HFFc6 (cell line): ENCODE measurements at places on chromosomes 2 and 18.
A peak's percentile ranks its signal among the peaks of the same experiment; 100 is the strongest.

DNA sequence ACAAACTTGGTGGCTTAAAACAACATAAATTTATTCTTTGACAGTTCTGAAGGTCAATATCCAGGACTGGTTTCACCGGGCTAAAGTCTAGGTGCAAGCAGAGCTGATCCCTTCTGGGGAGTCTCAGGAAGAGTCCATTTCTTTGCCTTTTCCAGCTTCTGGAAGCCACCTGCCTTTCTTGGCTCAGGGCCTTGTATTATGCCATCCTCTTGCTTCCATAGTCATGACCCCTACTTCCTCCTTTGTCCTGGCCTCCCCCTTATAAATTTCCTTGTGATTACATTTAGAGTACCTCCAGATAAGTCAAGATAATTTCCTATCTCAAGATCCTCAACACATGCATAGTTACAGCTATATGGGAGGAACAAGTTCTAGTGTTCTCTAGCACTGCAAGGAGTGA lies 1089.5 kb downstream of the LRP1B start:
- H3K27me3 ChIP-seq: no peaks in the 10 kb centered on the region
- no peaks in the 10 kb centered on the region for H3K36me3 ChIP-seq
- H3K4me3 ChIP-seq: no peak overlapping the region

GRCh38 chr2:85716346-85716914 lies 22.3 kb downstream of the GNLY start:
- no peak for DNase-seq
- H3K27me3 ChIP-seq: peaks cover 6% of the 10 kb centered on the region
- H3K4me1 ChIP-seq: peaks cover 24% of the 10 kb centered on the region
- H3K36me3 ChIP-seq: no peaks in the 10 kb centered on the region

DNA sequence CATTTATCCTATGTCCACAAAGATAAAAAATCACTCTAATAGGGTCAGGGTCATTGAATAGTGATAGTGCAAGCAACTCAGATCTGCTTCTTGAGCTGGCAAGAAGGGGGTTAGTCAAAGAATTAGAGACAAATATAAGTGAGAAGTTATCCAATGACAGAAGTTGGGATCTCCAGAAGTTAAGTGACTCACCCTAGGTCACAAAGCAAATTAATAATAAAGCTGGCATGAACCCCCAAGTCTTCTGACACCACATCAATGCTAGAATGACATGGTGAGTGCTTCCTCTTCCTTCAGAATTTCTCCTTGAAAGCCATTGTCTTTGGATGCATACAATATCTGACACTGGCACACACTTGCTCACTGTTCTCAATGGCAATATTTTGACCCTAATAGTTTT lies 343.5 kb downstream of the RIT2 start:
- H3K4me3 ChIP-seq: no peak overlapping the region
- DNase-seq: no peak
- no peaks in the 10 kb centered on the region for H3K36me3 ChIP-seq
- H3K27me3 ChIP-seq: no peaks in the 10 kb centered on the region

DNA sequence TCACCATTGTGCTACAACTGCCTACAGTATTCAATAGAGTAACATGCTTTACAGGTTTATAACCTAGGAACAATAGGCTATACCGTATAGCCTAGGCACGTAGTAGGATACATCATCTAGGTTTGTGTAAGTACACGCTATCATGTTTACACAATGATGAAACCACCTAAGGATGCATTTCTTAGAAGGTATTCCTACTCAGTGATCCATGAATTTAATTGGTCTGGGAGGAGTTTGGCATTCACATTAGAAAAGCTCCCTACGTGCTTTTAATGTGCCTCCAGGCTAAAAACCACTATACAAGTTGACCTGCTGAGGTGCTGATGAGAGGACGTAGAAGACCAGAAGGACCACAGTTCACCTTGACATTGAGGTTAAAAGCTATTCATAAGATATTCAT lies 154.5 kb upstream of the LRRTM1 start:
- no peak overlapping the region for H3K4me3 ChIP-seq
- DNase-seq: no peak
- no peak overlapping the region for H3K27ac ChIP-seq

DNA sequence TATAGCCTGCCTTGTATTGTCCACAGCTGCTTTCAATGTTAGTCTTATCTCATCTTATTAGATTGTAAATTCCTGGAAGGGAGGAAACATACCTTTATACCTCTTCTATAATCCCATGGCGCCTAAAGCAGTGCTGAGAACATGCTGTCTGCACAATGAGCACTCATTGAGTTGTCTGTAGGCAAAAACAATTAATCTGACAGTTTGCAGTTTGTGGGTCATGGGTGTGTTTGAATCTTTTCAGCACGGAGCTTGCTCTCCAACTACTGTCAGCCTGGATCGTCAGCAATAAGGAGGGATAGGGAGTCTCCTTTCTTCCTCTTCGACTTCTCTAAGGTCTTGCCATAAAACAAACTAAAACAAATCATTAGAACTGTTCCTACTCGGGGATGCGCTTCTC lies 26.5 kb upstream of the GREB1L start:
- no peaks in the 10 kb centered on the region for H3K36me3 ChIP-seq
- DNase-seq: no peak
- no peak overlapping the region for H3K27ac ChIP-seq
- no peak overlapping the region for H3K4me3 ChIP-seq
- peaks cover 5% of the 10 kb centered on the region; the same call in 1 of the 2 replicates for H3K4me1 ChIP-seq
- H3K27me3 ChIP-seq: peaks cover 4% of the 10 kb centered on the region; the same call in 1 of the 2 replicates

- no peaks in the 10 kb centered on the region for H3K36me3 ChIP-seq
- no peak for DNase-seq
- H3K4me1 ChIP-seq: no peaks in the 10 kb centered on the region
- H3K4me3 ChIP-seq: no peak overlapping the region
- no peak overlapping the region for H3K27ac ChIP-seq
- H3K27me3 ChIP-seq: peaks cover 9% of the 10 kb centered on the region; the same call in 1 of the 2 replicates
Observed at GRCh38 chr18:22924589-22924988, 8.5 kb upstream of the RBBP8 start.

GRCh38 chr2:30736461-30737325 lies 70.6 kb downstream of the CAPN13 start:
- DNase-seq: no peak
- H3K27me3 ChIP-seq: peaks cover 2% of the 10 kb centered on the region
- no peaks in the 10 kb centered on the region for H3K4me1 ChIP-seq
- H3K36me3 ChIP-seq: no peaks in the 10 kb centered on the region

GRCh38 chr18:51030537-51031258 lies 685 bp downstream of the SMAD4 start:
- no peaks in the 10 kb centered on the region; the same call in 1 of the 2 replicates for H3K27me3 ChIP-seq
- H3K4me3 ChIP-seq: peak overlapping the region; percentile 96
- H3K27ac ChIP-seq: peak overlapping the region; percentile 84

- no peaks in the 10 kb centered on the region for H3K27me3 ChIP-seq
- H3K4me1 ChIP-seq: no peaks in the 10 kb centered on the region
- DNase-seq: no peak
- no peaks in the 10 kb centered on the region for H3K36me3 ChIP-seq
Observed at GRCh38 chr2:66134138-66134701, 300.7 kb upstream of the MEIS1 start.

- peaks cover 20% of the 10 kb centered on the region for H3K36me3 ChIP-seq
- H3K27ac ChIP-seq: no peak overlapping the region
- H3K27me3 ChIP-seq: peaks cover 8% of the 10 kb centered on the region
- no peak for DNase-seq
- no peak overlapping the region for H3K4me3 ChIP-seq
Observed at GRCh38 chr2:134308474-134309385, 54.9 kb downstream of the MGAT5 start.

GRCh38 chr2:64295326-64296139 lies 151.3 kb upstream of the PELI1 start:
- no peak overlapping the region for H3K27ac ChIP-seq
- no peak overlapping the region for H3K4me3 ChIP-seq
- no peak for DNase-seq
- H3K36me3 ChIP-seq: no peaks in the 10 kb centered on the region
- H3K27me3 ChIP-seq: peaks cover 23% of the 10 kb centered on the region
- peaks cover 10% of the 10 kb centered on the region for H3K4me1 ChIP-seq

- no peak overlapping the region for H3K27ac ChIP-seq
- peaks cover 15% of the 10 kb centered on the region; the same call in 1 of the 2 replicates for H3K36me3 ChIP-seq
- no peak overlapping the region for H3K4me3 ChIP-seq
Observed at GRCh38 chr18:70004696-70005095, 57.0 kb upstream of the CD226 start.

DNA sequence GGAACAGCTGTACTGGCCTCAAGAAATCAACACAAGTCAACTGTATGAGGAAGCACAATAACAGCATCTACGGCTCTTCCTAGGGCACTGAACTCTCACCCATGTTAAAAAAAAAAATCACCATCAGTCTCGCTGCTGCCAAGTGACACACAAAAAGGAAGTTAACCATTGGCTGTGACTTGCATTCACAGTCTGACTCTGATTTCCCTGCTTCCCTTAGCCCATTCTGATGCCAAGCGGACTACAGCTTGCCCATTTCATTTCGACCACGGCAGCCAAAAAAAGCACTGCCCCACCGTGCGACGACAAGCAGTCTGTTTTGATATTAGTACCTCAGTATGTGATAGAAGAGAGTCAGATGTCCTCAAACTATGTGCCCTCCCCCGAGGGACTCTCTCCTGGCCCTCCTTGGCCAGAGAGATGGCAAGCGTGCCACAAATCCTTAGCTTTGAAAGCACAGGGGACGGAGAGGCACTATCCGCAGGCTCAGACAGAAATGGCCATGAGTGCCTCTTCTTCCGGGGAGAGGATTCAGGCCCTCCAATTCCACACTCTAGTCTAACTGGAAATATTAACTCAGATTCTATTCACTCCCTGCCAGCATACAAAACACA lies 250.0 kb downstream of the TCF4 start:
- H3K4me1 ChIP-seq: peaks cover 21% of the 10 kb centered on the region
- no peak overlapping the region; the same call in 1 of the 2 replicates for H3K4me3 ChIP-seq
- no peak for DNase-seq
- H3K27ac ChIP-seq: no peak overlapping the region
- H3K36me3 ChIP-seq: no peaks in the 10 kb centered on the region

DNA sequence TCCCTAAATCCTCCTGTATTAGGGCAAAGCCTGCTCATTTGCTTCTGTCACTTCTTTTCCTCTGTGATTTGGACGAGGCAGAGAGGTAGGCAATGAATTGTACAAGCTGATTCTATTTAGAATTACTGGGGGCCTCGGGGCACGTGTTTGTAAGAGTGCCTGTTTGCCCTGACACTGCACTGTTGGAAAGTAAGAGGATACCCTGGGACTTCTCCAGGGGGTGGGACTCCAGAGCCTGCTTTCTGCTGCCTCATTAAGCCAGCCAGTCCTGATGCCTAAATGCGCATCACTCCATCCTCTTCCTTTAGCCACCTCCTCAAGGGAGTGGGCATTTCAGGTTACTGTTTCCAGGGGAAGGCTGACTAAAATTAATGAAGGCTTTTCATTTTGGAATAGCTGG lies 134.3 kb downstream of the TDRD15 start:
- 0 out of 2 replicates have a peak, but pooled peaks cover 3% of the 10 kb centered on the region for H3K36me3 ChIP-seq
- no peaks in the 10 kb centered on the region for H3K27me3 ChIP-seq
- no peak overlapping the region for H3K27ac ChIP-seq
- H3K4me3 ChIP-seq: no peak overlapping the region
- H3K4me1 ChIP-seq: no peaks in the 10 kb centered on the region
- no peak for DNase-seq

GRCh38 chr2:156110890-156111289 lies 221.6 kb downstream of the NR4A2 start:
- H3K27me3 ChIP-seq: no peaks in the 10 kb centered on the region
- no peak for DNase-seq

DNA sequence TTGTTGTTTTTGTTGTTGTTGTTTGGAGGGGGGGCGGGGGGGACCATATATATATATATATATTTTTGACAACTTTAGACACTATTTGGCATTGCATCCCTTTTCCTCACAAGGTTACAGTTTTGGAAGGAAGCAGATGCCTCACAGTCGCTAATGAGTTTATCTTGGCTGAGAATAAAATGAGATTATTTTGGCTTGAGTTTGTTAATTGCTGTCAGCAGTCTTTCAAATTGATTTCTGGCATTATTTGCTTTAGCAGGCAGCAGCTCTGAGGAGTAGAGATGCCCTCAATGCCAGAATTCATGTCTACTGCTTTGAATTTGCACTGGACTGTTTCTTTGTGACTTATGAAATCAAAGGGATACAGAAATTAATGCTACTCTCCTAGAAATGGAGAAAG lies 595.2 kb upstream of the HNMT start:
- H3K27me3 ChIP-seq: no peaks in the 10 kb centered on the region; the same call in 1 of the 2 replicates
- DNase-seq: no peak
- H3K36me3 ChIP-seq: no peaks in the 10 kb centered on the region
- H3K4me3 ChIP-seq: no peak overlapping the region
- peaks cover 12% of the 10 kb centered on the region for H3K4me1 ChIP-seq

DNA sequence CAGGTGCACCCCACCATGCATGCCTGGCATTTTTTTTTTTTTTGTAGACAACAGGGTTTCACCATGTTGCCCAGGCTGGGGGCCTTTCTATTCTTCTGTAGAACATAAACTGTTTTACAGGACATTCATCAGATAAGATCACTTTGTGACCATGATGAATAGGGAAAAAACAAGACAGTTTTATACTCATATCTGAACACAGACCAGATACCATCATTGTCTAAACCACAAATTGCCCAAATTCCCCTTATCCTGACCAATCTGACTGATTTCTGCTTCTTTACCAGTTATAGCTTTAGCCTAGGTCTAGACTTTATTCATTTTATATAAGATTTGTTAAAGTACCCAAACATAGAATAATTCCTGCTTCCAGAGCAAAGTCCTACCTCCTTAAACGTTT lies 1699.3 kb upstream of the TMEFF2 start:
- H3K36me3 ChIP-seq: no peaks in the 10 kb centered on the region
- no peak overlapping the region for H3K27ac ChIP-seq
- no peak overlapping the region for H3K4me3 ChIP-seq
- H3K27me3 ChIP-seq: no peaks in the 10 kb centered on the region; the same call in 1 of the 2 replicates
- H3K4me1 ChIP-seq: no peaks in the 10 kb centered on the region

GRCh38 chr18:48753691-48754090 lies 197.1 kb downstream of the SMAD7 start:
- peaks cover 19% of the 10 kb centered on the region for H3K36me3 ChIP-seq
- H3K27me3 ChIP-seq: peaks cover 3% of the 10 kb centered on the region; the same call in 1 of the 2 replicates
- H3K4me1 ChIP-seq: peaks cover 29% of the 10 kb centered on the region

DNA sequence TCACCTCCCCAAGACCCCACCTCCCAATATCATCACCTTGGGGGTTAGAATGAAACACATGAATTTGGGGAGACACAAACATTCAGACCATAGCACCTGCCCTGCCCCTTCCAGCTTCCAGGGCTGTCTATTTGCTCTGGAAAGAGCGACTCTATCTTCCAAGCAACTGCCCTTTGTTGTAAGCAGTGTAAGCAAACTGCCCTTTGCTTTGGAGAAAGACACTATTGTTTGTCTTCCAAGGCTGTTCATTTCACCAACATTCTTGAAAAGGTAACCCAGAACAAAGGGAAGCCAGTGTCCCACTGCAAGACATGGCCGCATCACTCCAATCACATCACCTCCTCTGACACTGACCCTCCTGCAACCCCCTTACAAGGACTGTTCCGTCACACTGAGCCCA lies 16.9 kb upstream of the SEH1L start:
- DNase-seq: no peak
- no peaks in the 10 kb centered on the region for H3K36me3 ChIP-seq
- H3K27me3 ChIP-seq: no peaks in the 10 kb centered on the region
- peaks cover 20% of the 10 kb centered on the region for H3K4me1 ChIP-seq
- no peak overlapping the region for H3K27ac ChIP-seq
